MCF 10A (cell line): ENCODE measurements at places on chromosomes 2 and 18. TPM values are rescaled to one million over a fixed set of nuclear protein-coding genes. Genes with fewer than 3 reads are reported as not detected.

The CCDC141 gene
- not detected in 2 replicates for total RNA-seq

The ABCA12 gene
- 36.1 and 37.8 TPM in 2 replicates for total RNA-seq

The OTOS gene
- total RNA-seq, result not detected in 2 replicates

The IL18R1 gene
- total RNA-seq, result 3.5 and 6.7 TPM in 2 replicates

The UGT1A5 gene
- total RNA-seq, result not detected in 2 replicates

The ACMSD gene
- not detected in 2 replicates for total RNA-seq

The MBD1 gene
- total RNA-seq, result 203 and 227 TPM in 2 replicates

The AMER3 gene
- total RNA-seq, result not detected in 2 replicates

The SRD5A2 gene
- not detected in 2 replicates for total RNA-seq

The EIF2AK3 gene
- total RNA-seq, result 21.6 and 21.8 TPM in 2 replicates

The UBXN2A gene
- total RNA-seq, result 13.0 and 13.6 TPM in 2 replicates

The CHRNA1 gene
- not detected in 2 replicates for total RNA-seq

The NT5DC4 gene
- not detected in 2 replicates for total RNA-seq

The CYTIP gene
- 0.19 TPM in 1 of 2 replicates, not detected in the other for total RNA-seq

The PIEZO2 gene
- total RNA-seq, result 0.49 and 0.93 TPM in 2 replicates

The PAPOLG gene
- 16.9 and 18.4 TPM in 2 replicates for total RNA-seq

The REG3A gene
- total RNA-seq, result not detected in 2 replicates

The CHRNG gene
- not detected in 2 replicates for total RNA-seq

The GCG gene
- not detected in 2 replicates for total RNA-seq

The MAP2 gene
- 16.2 and 40.2 TPM in 2 replicates for total RNA-seq

The CD226 gene
- total RNA-seq, result 2.6 and 3.4 TPM in 2 replicates

The LANCL1 gene
- 33.7 and 34.1 TPM in 2 replicates for total RNA-seq

The RFTN2 gene
- not detected in 2 replicates for total RNA-seq

The STAT1 gene
- 32.3 and 36.9 TPM in 2 replicates for total RNA-seq

The ELMOD3 gene
- total RNA-seq, result 16.2 and 16.7 TPM in 2 replicates

The SP5 gene
- total RNA-seq, result not detected in 2 replicates

The ANKRD30B gene
- total RNA-seq, result not detected in 2 replicates

The TDRD15 gene
- total RNA-seq, result not detected in 2 replicates

The UGT1A3 gene
- not detected in 2 replicates for total RNA-seq

The CHST10 gene
- total RNA-seq, result 2.3 and 4.0 TPM in 2 replicates

The RTN4 gene
- 389 and 391 TPM in 2 replicates for total RNA-seq

The TXNDC2 gene
- total RNA-seq, result not detected in 2 replicates
